ENCODE measurements at places on chromosomes 3 and 15.

DNA sequence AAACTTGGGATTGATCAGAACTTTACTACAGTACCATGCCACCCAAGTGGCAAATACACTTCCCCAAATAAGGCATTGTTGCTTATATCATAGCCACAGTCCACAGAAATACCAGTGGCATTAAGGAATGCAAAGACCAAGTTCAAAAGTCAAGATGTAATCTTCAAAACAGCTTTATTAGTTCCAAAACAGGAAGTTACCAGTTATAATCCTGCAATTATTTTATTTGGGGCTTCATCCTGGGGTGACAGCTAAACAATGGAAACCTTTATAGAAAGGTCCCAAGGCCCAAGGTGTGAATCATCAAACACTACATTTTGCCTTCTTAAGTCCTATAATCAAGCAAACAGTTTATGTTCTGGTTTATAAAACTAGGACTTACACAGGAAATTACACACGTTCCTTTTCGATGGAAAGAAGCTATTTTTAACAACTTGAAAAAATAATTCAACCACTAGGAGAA lies 30.3 kb upstream of the RNF7 start:
- DNase-seq = no peak

DNA sequence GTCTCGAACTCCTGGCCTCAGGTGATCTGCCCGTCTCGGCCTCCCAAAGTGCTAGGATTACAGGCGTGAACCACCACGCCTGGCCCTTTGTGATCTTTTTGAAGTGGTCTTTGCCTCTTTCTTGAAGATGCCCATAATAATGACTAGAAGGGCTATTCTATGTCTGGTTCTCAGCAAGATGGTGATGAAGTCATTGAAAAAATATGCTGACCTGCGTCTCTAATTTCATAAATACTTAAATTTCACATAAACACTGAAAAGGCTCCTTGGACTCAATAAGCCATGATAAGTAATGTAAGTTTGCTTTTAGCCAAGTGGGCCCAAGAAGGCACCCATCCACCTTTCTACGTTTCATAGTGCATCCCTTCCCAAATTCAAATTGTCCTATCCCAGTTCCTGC lies 775 bp upstream of the MAPK6 start:
- DNase-seq = no peak

DNA sequence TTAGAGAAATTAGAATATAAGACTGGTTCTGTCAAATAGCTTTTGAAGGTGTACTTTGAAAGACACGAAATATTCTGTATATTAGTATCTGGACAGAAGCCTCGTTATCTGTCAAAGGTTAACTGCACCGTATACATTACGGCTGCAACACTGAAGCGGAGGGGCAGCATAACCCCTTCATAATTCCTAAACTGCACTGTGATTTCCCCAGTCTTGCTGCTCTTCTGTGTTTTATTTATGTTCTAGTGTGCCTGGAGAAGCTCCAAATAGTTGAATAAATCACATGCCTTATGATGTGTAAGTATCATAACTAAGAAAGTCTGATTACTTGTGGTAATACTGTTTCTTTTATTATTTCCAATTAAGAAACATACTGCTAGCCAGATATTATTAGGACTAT lies 285.7 kb upstream of the ROBO2 start:
- DNase-seq = no peak

GRCh38 chr3:72678867-72679266 lies 169.4 kb downstream of the SHQ1 start:
- no peak for DNase-seq

- DNase-seq = no peak
Observed at GRCh38 chr3:141114816-141115460, 63.8 kb downstream of the SPSB4 start.

- DNase-seq = no peak
Observed at GRCh38 chr15:75025107-75025506, 1.7 kb downstream of the PPCDC start.

- DNase-seq = no peak
Observed at GRCh38 chr15:84391191-84391590, 155.6 kb downstream of the GOLGA6L4 start.

GRCh38 chr15:65791335-65792137 lies 557 bp downstream of the DENND4A start:
- no peak for DNase-seq

DNA sequence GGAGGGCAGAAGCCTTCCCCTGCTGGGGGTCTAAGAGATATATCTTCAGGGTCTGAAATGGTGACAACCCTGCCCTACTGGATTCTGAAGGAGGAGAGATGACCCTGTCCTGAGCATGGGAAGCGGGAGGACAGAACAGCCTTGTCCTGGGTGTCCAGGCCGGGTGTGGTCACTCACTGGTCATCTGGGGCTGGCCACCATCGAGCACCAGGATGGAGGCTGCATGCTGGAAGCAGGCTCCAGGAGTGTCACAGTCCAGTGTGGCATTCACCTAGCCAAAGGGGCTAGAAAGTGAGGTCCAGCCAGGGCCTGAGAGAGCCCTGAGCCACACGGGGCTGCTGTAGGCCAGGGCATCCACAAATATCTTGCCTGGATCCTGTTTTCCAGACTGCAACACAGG lies 5.2 kb downstream of the CDHR4 start:
- no peak for DNase-seq

GRCh38 chr15:91891788-91892345 lies 38.4 kb downstream of the SLCO3A1 start:
- no peak for DNase-seq

Measured in stimulated activated CD4-positive, alpha-beta T cell treated with anti-CD3 and anti-CD28 coated beads, Interleukin-2, amount 100 ng/mL, for 24 hours (primary cell).